ENCODE measurements at places on chromosomes 2 and 18. TPM values are rescaled to one million over a fixed set of nuclear protein-coding genes. Genes with fewer than 3 reads are reported as not detected.

Gene SLC16A14
- 0.56 TPM for total RNA-seq

Gene TNFAIP6
- total RNA-seq: 2.2 TPM

- DNase-seq: no peak
Measured at GRCh38 chr2:101087638-101088037, 63.5 kb downstream of the TBC1D8 start.

DNA sequence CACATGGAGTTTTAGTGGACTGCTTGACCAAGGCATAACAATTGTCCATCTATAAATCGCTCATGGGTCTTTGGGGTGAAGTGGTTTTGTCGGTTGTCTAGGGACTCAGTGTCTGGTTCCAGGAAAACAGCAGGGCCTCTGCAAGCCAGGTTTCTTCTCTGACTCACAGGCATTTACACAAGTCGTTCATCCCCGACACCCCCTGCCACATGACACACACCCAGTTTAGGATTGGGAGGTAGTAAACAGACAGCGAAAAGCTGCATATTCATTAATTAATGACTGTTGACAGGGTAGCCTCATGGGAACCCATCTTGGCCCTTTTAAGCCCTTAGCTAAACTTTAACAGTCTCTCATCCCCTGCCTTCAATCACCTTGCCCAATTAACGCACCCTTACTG lies 194.8 kb upstream of the ACVR2A start:
- DNase-seq: no peak
